Activated naive CD8-positive, alpha-beta T cell treated with anti-CD3 and anti-CD28 coated beads, Interleukin-2, amount 10 ng/mL, durations not matched to agents 7 days and 5 days (primary cell): ENCODE measurements at places on chromosomes 5 and 9.
A peak's percentile ranks its signal among the peaks of the same experiment; 100 is the strongest.

DNA sequence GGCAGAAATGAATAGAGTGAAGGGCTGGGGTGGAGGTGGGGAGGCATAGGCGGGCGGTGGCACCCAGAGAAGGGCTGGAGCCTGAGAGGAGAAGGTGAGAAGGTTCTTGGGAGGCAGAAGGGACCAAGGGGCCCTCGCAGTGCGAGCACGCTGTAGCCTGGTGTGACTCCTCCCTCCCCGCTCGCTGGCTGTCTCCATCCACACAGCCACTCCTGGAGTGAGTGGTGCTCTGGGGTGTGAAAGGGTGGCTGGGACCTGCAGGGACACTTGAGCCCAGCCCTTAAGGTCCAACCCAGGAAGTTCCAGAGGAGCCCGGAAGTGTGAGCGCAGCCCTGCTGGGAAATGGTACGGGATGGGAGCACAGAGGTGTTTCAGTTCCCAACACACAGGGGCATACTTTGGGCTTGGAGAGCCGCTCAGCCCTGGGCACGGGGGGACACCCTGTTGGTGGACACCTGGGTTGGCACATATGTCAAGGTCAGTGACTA is 9.3 kb upstream of the SCGB3A1 start:
- DNase-seq: peak; percentile 17

GRCh38 chr9:121388140-121388905 is 18.3 kb upstream of the STOM start:
- no peak for DNase-seq

DNA sequence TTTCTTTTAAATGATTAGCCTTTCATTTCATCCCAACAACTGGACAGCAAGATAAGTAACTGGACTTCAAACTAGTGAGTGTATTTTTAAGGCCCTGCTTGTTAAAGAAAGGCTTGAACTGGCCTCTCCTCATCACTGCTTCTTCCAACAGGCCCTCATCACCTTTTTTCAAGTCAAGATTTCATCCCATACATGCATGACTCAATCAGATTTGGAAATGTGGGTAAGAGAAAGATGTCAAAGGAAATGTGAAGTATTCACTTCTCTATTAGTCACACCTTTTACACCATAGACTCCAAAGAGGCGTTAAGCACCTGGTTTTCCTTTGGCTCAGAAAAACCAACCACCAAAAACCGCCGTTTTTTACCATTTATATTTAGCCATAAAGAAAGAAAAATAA is 4.9 kb downstream of the NR4A3 start:
- no peak for DNase-seq

DNA sequence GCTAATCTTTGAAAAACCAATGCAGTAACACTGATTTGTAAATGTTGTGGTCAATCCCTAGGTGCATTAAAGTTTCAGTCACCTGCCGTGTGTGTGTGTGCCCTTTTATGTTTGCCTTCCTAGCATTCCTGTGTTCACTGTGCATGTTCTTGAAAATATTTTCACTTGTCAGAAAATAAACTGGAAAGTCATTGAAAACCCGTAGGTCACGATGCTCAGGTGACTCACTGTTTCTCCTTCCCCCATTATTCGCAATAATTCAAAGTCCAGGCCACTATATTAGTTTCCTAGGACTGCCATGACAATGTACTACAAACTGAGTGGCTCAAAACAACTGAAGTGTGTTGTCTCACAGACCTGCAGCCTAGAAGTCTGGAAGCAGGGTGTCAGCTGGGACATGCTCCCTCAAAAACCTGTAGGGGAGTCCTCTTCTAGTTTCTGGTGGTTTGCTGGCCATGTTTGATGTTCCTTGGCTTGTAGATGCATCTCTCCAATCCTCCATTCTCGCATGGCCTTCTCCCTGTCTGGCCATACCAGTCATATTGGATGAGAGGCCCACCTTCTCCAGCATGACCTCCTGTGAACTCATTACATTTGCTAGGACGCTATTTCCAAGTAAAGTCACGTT is 29.3 kb downstream of the MARVELD2 start:
- no peak for DNase-seq

DNA sequence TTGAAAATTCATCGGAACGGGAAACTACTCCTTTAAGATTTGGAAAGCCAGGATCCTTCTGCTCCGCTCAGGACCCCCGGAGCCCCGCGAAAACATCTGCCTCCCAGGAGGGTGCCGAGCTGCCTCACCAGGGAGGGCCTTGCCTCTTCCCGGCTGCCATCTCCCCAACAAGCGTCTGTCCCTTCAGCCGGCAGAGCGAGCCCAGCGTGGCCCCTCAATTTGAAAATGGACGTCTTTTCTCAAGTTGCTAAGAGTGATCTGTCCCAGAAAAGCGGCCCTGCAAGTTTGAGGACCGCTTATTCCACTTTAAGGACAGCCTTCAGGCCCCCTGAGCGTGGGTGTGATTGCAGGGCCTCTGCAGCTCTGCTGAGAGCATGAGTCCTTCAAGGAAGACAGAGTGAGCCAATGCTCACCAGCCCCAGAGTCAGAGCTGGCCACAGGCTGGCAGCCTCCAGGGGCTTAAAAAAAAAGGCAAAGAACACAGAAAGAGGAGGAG is 101.3 kb downstream of the PHF2 start:
- DNase-seq: no peak

- DNase-seq: no peak
These were observed 101.5 kb downstream of the COL23A1 start for GRCh38 chr5:178488696-178489095.

- no peak for DNase-seq
These were observed 19.6 kb downstream of the BAAT start for GRCh38 chr9:101365181-101365580.

DNA sequence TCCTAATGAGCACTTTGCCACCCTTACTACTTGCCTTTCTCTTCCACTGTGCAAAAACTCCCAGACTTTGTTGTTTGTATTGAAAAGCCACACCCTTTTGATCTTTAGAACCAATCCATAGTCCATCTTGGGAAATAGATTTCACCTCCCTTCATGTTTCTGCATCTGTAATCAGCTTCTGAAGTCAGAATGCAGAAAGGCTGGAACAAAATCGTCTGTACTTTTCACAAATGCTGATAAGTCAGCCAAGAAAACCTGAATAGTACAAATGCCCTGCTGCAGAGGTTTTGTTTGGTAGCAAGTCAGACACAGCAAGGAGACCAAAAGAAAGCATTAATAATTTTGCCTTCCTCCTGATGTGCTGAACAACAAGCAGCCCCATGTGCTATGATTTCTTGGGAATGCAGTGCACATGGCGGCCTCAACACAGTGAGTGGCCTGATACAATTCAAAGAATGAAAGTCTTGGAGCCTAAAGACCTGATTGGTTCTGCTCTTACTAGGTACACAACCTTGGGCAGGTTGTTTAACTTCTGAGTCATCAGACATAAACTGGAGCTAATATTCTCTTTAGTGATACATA is 59.2 kb upstream of the STK32A start:
- no peak for DNase-seq

- no peak for DNase-seq
These were observed 30.1 kb downstream of the ARRDC3 start for GRCh38 chr5:91352831-91353695.

DNA sequence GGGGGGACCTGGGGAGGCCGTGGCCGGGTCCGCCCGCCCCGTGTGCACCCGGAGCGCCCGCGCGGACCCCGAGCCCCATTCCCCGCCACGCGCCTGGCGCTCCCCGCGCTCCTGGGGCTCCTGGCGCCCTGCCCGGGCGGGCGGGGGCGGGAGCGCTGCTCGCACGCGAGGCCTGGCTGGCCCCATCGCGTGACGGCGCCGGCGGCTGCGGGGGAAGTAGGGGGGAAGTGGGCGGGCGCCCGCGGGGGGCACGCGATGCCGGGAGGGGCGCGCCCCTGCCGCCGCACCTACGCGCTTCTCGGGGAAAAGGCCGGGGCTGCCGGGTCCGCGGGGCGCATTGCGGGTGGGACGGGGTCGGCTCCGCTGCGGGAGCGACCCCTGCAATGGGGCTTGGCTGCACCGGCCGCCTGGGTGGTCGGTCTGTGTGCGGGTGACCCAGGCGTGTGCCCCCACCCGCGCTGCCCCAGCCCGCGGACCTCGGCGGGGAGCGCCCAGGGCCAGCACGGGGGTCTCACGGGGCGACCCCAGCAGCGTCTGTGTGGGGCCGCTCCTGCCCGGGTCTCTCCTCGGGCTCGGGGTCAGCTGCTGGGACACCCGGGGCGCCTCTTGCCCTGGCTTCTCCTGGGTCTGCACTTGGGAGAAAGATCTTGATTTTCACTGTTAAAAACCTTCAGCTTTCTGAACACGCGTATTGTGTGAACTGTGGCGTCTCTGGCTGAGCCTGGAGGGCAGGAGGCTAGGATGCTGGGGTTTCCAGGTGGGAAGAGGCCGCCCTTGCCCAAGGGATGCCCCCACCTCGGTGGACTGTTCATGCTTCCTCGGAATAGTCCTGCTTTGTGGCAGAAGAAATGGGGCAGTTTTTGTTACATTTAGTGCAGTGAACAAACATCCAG is 52.4 kb downstream of the AHRR start:
- DNase-seq: peak; percentile 91

DNA sequence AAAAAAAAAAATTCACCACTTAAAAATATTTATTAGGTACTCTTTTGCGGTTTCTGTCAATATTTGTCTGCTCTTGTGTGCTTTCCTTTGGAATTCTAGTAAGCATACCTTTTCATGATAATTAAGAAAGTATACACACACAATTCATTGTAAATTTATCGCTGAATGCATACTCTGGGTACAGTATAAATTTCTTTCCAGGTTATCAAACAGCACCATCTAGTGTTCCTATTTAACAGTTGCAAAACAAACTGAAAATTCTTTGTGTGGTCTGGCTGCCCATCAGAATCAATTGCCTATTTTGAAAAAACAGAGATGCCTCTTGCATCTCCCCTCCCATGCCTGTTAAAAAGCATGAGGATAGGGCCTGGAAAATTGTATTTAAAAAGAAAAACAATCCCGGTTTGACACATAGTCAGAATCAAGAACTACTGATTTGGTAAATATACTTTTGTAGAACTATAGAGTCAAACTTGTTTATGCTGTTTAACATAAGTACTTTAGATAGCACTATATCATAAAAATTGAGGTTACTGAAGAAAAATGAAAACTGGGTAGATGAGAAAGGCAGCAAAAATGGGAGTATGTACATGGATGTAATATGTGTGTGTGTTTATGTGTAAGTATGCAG is 16.2 kb downstream of the PGGT1B start:
- no peak for DNase-seq

DNA sequence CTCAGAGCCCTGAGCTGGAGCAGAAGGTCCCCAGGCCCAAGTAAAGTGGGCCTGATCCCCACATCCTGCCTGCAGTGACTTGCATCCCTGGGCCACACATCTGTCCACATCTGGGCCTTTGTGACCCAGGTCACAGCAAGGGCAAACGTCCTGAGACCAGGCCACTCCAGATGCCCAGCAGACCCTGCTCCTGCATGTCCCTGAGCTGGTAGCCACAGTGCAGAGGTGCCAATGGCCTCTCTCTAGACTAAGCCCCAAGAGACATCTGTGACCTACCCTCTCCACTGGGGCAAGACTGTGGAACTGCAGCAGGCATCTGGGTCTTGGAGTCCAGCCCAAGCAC is 2.5 kb downstream of the FLT4 start:
- DNase-seq: peak; percentile 27

GRCh38 chr9:74138182-74138581 is 359.0 kb upstream of the RORB start:
- DNase-seq: no peak

- no peak for DNase-seq
These were observed 267.9 kb downstream of the COX7C start for GRCh38 chr5:86885489-86886230.

DNA sequence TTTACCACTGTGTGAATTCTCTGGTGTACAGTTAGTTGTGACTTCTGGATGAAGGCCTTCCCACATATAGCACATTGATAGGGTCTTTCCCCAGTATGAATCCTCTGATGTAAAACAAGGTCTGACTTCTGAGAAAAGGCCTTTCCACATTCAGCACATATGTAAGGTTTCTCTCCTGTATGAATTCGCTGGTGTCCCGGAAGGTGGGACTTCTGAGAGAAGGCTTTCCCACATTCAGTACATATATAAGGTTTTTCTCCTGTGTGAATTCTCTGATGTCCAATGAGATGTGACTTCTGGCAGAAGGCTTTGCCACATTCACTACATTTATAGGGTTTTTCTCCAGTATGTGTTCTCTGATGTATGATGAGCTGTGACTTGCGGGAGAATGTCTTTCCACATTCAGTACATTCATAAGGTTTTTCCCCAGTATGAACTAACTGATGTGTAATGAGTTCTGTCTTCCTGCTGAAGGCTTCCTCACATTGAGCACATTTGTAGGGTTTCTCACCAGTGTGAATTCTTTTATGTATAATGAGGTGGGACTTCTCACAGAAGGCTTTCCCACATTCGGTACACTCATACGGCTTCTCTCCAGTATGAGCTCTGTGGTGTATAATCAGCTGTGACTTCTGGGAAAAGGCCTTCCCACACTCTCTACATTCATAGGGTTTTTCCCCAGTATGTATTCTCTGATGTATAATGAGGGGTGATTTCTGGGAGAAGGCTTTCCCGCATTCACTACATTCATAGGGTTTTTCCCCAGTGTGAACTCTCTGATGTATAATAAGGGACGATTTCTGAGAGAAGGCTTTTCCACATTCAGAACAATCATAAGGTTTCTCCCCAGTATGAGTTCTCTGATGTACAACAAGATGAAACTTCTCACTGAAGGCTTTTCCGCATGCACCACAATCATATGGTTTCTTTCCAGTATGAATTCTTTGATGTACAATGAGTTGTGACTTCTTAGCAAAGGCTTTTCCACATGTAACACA is 9.1 kb downstream of the ZNF300 start:
- DNase-seq: no peak

DNA sequence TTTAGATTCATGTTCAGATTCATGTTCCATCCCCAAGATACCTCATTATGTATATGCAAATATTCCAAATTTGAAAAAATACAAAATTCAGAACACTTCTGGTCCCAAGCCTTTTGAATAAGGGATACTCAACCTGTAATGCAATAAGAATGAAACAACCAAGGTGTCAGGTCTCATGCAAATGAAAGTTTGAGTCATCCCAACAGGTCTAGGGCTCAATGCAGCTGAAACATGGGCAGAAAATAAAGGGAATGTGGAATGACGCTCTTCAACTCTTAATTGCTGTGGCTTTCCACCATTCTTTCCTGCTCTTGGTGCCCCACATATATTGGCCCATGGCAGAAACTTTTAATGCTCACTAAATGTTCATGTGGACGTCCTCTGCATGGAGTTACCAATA is 107.3 kb upstream of the DAPK1 start:
- DNase-seq: no peak

DNA sequence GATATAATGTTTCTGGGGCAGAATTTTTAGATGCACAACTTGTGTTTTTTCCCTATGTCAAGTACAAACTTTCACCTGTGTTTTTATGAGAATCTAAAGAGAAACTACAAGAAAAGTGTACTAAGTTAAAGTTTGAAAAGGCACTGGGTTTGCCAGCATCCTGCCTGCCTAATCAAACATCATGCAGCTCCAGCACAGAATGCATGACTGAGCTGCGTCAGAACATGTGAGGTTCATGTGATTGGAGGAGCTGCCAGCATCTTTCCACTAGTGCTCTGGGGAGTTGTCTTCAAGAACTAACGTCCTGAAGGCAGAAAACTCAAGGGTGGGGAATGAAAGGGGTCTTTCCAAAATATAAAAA is 46.1 kb upstream of the RIC1 start:
- DNase-seq: no peak

- no peak for DNase-seq
These were observed 67.6 kb upstream of the RUSC2 start for GRCh38 chr9:35422346-35422745.
